GM12864 (cell line): ENCODE measurements at places on chromosomes 7 and 10.

- no peak for DNase-seq
These were observed 258.9 kb downstream of the KCNMA1 start for GRCh38 chr10:77378366-77379349.

- DNase-seq: no peak
These were observed 5.7 kb upstream of the OR2F2 start for GRCh38 chr7:143929224-143929920.

- no peak for DNase-seq
These were observed 26.6 kb downstream of the RPP38 start for GRCh38 chr10:15123749-15124184.

GRCh38 chr7:65931685-65932084 is 50.3 kb downstream of the GUSB start:
- DNase-seq: no peak

DNA sequence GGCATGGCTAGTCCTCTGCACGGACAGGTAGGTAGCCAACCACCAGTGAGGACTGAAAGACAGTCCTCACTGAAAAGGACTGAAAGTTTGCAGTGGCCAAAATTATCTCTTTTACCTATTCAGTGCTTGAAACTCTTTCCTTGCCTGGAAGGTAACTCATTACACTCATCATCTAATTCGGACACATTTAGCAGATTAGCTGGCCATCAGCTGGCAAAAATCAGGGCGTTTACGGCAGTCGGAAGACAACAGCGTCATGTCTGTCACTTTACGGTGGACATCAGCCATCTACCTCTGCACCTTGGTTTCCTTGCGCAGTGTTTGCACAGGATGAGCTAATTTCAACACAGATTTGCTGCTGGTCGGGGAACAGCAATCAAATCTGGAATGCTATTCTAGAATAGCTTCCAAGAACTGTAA is 740 bp downstream of the ANXA7 start:
- peak; percentile 49 for DNase-seq
